ENCODE measurements at places on chromosomes 3 and 15. TPM values are rescaled to one million over a fixed set of nuclear protein-coding genes. Genes with fewer than 3 reads are reported as not detected.
A peak's percentile ranks its signal among the peaks of the same experiment; 100 is the strongest.

DNA sequence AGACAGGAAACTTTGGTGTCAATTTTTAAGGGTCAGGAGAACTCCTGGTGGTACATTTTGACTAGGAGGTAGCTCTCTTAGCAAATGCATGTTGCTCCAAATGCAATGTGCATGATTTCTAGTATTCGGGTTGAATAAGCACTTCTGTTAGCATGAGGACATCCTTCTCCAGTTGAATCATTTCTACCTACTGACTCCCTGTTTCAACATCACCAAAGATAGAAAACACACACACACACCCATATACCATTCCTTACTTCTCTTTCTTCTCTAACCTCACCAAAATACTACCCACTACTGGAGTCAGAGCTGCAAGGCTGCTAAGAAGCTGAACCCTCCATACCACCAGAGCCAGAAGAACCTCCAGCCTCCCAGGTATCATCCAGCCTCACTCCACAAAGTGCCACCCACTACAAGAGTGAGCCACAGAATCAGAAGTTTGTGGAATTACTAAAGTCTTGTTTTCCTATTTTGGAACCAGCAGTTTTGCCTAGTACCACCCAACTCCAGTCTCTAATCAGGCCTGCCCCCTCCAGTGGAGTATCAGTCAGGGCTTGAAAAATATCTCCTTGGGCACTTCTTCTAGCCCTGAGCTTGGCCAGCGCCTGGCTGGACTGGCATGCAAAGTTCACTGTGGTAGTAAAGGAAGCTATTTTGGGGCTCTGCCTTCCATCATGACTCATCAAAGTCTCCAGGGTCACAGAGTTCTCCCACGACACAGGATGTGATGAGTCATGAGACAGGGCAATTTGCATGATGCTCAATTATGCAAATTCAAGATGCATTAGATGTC, 110.3 kb downstream of the CYP19A1 start:
- no peak overlapping the region for H3K4me3 ChIP-seq
- H3K36me3 ChIP-seq, result no peaks in the 10 kb centered on the region
- no peak overlapping the region for H3K27ac ChIP-seq
- DNase-seq, result peak; percentile 48
- peaks cover 7% of the 10 kb centered on the region for H3K27me3 ChIP-seq
- H3K4me1 ChIP-seq, result peaks cover 5% of the 10 kb centered on the region

GRCh38 chr3:186413615-186414415, 51.8 kb upstream of the DGKG start:
- H3K36me3 ChIP-seq, result no peaks in the 10 kb centered on the region
- peak overlapping the region; percentile 65 for H3K4me3 ChIP-seq
- peaks cover 35% of the 10 kb centered on the region for H3K4me1 ChIP-seq
- H3K27ac ChIP-seq, result peak overlapping the region; percentile 39
- peaks cover 24% of the 10 kb centered on the region for H3K27me3 ChIP-seq

DNA sequence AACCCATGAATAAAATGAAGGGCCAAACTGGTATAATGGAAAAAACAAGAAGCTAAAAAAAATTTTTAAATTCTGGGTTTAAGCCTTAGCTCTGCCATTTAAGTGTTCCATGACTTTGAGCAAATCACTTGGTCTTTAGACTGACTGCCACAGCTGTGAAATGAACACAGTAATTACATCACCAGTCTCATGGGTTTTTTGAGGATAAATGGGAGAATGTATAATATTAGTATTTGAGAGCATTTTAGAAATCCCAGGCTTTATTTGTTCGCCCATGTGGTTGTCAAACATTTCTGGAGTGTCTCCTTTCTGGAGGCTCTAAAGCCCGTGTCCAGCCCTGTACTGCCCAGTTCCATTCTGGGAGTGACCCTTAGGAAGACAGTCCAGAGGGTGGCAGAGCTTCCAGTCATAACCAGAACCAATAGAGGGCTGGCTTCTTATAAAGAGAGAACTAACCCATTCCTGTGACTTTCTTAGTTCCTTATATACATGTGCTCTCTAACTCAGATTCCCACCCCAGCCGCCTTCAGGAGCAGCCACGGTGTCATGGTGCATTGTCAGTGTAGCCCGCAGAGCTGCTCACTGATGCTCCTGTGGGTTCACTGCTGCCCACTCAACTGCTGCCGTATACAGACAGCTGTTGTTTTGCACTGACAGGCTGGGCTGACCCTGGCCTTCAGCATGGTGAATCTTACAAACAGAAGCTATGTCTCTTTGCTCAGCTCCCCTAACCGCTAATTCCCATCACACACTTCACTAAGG, 44.7 kb downstream of the BOC start:
- H3K4me1 ChIP-seq, result no peaks in the 10 kb centered on the region
- H3K36me3 ChIP-seq, result no peaks in the 10 kb centered on the region

DNA sequence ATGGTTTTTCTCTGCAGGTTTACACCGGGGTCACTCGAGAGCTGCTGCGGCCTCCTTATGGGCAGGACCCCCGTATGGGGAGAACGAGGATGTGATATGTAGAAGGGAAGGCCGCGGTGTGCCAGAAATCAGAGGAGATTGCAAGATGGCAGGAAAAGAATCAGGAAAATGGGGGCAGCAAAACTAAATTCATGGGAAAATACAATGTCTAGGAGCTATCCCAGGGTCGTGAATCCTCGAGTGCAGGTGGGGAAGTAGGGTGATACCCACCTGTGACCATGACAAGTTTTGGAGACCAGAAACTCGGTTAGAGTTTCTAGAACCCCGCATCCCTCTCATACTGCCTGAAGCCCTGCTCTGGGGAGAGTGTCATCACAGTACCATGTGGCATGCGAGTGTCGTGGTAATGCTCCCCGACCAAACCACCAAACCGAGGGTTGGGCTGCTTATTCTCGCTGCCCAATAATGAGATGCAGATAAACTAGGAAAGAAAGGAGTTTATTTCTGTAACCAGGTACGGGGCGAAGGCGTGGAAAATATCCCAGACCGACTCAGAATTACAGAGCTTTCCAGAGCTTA, 781 bp downstream of the TRNT1 start:
- peak overlapping the region; percentile 99 for H3K4me3 ChIP-seq
- peak overlapping the region; percentile 99 for H3K27ac ChIP-seq
- H3K36me3 ChIP-seq, result peaks cover 43% of the 10 kb centered on the region
- no peaks in the 10 kb centered on the region for H3K27me3 ChIP-seq
- DNase-seq, result peak; percentile 65
- peaks cover 24% of the 10 kb centered on the region for H3K4me1 ChIP-seq

- H3K4me3 ChIP-seq, result no peak overlapping the region
- no peak for DNase-seq
- no peaks in the 10 kb centered on the region for H3K27me3 ChIP-seq
Measured at GRCh38 chr3:76028774-76029173, 243.4 kb upstream of the ZNF717 start.

TRIM42 gene
- not detected for total RNA-seq
